B cell (primary cell): ENCODE measurements at places on chromosomes 6 and 20. TPM values are rescaled to one million over a fixed set of nuclear protein-coding genes. Genes with fewer than 3 reads are reported as not detected.

The BICRAL gene
- polyA plus RNA-seq, result 13.1 and 17.5 TPM in 2 replicates

DNA sequence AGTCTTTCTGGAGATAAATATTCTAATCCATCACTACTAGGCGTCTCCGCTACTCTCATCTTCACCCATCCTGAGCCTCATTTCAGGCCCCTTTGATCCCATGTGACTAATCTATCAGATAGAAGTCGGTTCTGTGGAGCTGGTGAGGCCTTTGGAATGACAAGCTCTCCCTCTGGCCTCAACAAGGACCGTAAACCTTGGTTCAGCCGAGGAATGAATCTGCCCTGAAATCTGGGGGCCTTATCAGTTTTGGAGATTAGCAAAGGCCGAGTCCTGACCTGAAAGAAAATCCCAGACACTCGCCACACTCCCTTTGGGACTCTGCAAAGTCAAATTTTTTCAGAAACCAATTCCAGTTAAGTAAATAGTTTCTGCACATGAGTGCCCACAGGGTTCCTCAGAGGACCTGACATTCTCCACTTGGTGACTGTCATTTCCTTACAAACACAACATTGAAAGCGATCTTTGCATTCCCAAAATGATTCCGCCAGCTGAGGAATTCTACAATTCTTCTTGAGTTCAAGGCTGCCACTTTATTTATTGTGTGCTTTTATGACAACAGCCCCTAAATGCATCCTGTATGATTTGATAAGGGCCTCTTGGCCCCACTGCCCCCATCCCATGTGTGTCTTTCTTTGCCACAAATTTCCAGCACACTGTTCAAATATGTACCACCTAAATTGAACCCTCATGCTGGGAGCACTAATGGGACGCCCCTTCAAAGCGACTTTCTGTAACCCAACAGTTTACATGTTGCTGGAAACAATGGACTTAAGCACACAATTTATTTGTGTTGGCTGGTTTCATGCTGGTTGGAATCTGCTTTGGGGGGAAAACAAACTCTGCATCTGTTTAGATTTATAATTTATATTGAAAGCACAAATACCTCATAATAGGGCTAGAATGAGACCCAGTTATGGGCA, 10.0 kb upstream of the RIPOR3 start:
- H3K4me3 ChIP-seq, result no peak overlapping the region
- DNase-seq, result no peak
- H3K4me1 ChIP-seq, result no peaks in the 10 kb centered on the region
- H3K27me3 ChIP-seq, result no peaks in the 10 kb centered on the region
- no peak overlapping the region for H3K27ac ChIP-seq

- peaks cover 5% of the 10 kb centered on the region for H3K4me1 ChIP-seq
- no peaks in the 10 kb centered on the region for H3K36me3 ChIP-seq
- no peak overlapping the region for H3K27ac ChIP-seq
- no peak for DNase-seq
- H3K4me3 ChIP-seq, result peak overlapping the region; percentile 75
Observed at GRCh38 chr6:37221585-37222124, 35.9 kb upstream of the TBC1D22B start.

DNA sequence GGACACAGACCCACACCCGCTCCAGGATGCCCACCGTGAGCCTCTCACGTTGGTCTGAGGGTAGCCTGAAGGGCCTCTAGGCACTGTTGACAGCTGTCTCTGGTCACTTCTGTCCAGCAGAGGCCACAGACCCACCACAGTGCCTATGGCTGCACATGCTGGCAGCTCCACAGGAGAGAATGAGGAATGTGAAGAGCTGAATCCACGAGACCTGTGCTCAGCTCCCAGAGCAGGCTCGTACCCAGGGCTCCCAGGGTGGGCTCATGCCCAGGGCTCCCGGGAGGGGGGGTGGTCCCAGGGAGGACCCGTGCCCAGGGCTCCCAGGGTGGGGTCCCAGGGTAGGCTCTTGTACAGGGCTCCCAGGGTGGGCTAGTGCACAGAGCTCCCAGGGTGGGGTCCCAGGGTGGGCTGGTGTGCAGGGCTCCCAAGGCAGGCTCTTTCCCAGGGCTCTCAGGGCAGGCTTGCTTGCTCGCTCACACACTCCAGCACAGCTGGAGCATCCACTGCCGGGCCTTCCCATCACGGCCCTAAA, 201.0 kb downstream of the SYNDIG1 start:
- H3K27ac ChIP-seq, result no peak overlapping the region
- DNase-seq, result no peak
- H3K36me3 ChIP-seq, result no peaks in the 10 kb centered on the region
- no peak overlapping the region for H3K4me3 ChIP-seq
- no peaks in the 10 kb centered on the region for H3K4me1 ChIP-seq
- no peaks in the 10 kb centered on the region for H3K27me3 ChIP-seq

DNA sequence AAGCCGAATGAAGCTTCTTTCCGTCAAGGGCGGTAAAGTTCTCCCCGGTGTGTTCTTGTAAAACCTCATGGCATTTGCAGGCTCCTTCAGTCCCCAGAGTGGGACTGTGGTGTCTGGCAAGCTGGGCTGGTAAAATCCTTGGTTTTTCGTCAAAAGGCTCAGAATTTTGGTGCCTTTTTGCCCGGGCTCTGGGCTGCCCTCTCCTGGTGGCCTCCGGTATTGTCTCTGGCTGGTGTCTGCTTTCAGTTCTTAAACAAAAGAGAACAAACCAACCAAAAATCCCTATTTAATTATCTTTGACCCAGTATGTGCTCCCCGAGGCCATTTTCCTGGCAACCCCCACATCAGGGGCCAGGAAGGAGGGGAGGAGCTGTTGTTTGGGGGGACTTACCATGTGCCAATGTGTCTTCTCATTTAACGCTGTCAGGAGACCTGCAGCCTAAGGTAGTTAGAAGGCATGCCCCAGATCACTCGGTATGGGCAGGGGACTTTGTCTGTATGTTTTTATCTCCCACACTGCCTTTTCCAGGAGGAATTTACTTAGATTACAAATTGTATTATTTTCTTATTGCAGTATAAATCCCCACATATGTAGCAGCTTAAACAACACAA, 11.1 kb downstream of the CDH4 start:
- H3K4me3 ChIP-seq, result no peak overlapping the region
- no peaks in the 10 kb centered on the region for H3K27me3 ChIP-seq
- H3K36me3 ChIP-seq, result no peaks in the 10 kb centered on the region
- no peak for DNase-seq

The GJA10 gene
- polyA plus RNA-seq, result not detected in 2 replicates

DNA sequence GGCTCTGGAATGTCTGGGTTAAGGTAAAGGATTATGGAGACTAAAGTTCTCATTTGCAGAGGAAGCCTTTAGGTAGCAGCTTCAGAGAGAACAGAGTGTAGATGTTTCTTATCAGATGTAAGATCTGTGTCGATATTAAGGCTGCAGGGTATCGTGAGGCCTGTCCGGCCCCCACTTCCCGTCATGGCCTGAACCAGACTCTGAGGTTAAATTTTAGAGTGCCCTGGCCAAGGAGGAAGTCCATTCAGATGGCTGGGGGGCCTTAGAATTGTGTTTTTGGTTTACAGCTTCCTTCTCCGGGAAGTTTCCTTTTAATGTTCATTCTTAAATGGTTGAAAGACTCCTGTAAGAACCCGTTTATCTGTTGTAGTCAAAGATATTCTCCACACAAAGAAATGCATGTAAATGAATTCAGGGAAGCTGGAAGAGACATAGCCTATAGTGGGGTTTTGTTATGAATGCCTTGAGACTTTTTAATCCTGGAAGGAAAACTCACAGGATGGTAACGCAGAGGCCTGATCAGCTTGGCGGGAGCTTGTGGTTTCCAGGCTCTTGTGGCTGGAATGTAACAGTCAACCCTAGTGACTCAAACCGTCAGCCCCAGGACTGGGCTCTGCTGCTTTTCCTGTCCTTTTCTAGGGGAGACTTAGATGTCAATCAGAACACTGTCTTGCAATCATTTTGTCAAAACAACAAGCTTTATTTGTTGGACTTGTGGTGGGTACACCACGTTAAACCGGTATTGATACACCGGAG, 34.7 kb downstream of the KIF25 start:
- no peak for DNase-seq
- H3K4me3 ChIP-seq, result no peak overlapping the region
- no peaks in the 10 kb centered on the region for H3K4me1 ChIP-seq
- H3K27me3 ChIP-seq, result no peaks in the 10 kb centered on the region

DNA sequence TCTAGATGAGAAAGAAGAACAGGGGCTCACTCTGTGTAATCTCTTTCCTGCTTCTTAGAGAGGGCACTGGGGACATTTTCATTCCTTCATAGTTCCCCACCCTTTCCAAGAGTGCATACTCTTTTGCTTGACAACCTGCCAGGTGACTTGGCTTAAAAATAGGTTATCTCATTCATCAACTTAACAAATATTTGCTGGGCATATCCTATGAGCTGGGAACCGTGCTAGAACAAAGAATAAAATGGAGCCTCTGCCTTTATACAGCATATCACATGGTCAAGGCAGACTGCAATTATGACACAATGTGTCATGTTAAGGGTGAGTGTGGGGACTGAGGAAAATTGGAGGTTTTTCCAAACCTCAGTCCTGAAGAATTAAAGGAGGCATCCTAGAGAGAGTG, 209.8 kb upstream of the FOXA2 start:
- no peak overlapping the region for H3K27ac ChIP-seq
- no peaks in the 10 kb centered on the region for H3K36me3 ChIP-seq
- no peaks in the 10 kb centered on the region for H3K27me3 ChIP-seq
- no peak overlapping the region for H3K4me3 ChIP-seq
- H3K4me1 ChIP-seq, result no peaks in the 10 kb centered on the region

GRCh38 chr6:79718509-79719247, 87.5 kb downstream of the SH3BGRL2 start:
- H3K36me3 ChIP-seq, result no peaks in the 10 kb centered on the region
- no peaks in the 10 kb centered on the region for H3K27me3 ChIP-seq
- no peak for DNase-seq
- no peaks in the 10 kb centered on the region for H3K4me1 ChIP-seq

The ZNF165 gene
- 3.5 and 9.2 TPM in 2 replicates for polyA plus RNA-seq

The SMLR1 gene
- polyA plus RNA-seq, result not detected in 2 replicates

GRCh38 chr6:95087394-95088097, 489.8 kb upstream of the MANEA start:
- no peak overlapping the region for H3K27ac ChIP-seq
- no peaks in the 10 kb centered on the region for H3K27me3 ChIP-seq
- DNase-seq, result no peak
- no peak overlapping the region for H3K4me3 ChIP-seq

GRCh38 chr6:20487669-20488375, 46.4 kb upstream of the CDKAL1 start:
- H3K4me3 ChIP-seq, result no peak overlapping the region
- H3K4me1 ChIP-seq, result no peaks in the 10 kb centered on the region
- H3K36me3 ChIP-seq, result no peaks in the 10 kb centered on the region
- DNase-seq, result no peak
- H3K27ac ChIP-seq, result no peak overlapping the region
- no peaks in the 10 kb centered on the region for H3K27me3 ChIP-seq

DNA sequence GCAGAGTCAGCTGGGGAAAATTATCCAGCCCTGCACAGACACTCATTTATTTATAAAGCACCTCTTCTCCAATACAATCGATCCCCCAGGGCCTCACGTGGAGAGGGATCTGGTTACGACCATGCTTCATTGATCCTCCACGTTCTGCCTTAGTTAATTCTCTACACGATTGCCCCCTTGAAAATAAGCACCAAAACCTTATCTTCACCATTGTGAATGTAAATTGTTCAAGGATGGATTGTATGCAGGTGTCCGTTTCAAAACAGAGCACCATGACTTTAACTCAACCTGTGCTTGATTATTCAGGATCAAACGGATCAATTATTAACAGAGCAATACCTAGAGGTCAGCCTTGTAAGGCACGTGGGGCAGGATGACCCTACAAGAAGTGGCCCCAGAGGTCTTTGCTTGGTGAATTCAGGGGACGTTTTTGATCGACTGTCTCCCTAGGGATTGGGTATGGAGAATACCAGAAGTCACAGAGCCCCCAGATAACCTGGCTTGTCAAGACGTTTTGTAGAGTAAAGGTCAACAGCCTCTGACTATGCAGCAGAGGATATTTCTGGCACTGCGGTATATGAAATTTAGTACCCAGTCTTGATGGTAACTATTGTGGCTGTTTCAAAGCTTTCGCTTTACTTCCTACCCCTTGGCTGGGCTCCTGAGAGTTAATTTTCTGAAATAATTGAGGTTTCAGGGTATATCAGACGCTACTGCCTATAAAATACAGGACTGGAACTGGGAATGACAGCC, 112.1 kb downstream of the NFATC2 start:
- peaks cover 21% of the 10 kb centered on the region for H3K4me1 ChIP-seq
- no peak overlapping the region for H3K4me3 ChIP-seq
- no peaks in the 10 kb centered on the region for H3K36me3 ChIP-seq
- no peaks in the 10 kb centered on the region for H3K27me3 ChIP-seq
- no peak overlapping the region for H3K27ac ChIP-seq

The HLA-DRA gene
- 4,498 and 4,999 TPM in 2 replicates for polyA plus RNA-seq

DNA sequence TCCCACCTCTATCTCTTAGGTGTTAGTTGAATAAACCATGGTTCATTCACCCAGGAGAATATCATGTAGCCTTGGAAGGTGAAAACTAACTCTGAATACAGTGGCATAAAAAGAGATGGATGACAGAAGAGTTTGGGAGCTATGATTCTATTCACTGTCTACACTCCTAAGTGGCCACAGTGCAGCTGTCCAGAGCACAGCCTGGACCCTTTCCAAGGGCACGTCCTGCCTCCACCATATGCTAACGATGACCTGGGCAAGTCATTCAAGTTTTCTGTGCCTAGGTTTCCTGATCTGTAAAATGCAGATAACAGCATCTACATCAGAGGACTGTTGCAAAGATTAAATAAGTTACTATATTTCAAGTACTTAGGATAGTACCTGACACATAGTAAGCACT, 314.1 kb downstream of the PTPRT start:
- no peaks in the 10 kb centered on the region for H3K4me1 ChIP-seq
- H3K27ac ChIP-seq, result no peak overlapping the region

- H3K27ac ChIP-seq, result no peak overlapping the region
- no peak overlapping the region for H3K4me3 ChIP-seq
- H3K36me3 ChIP-seq, result no peaks in the 10 kb centered on the region
- no peaks in the 10 kb centered on the region for H3K4me1 ChIP-seq
Observed at GRCh38 chr6:97305414-97306066, 22.5 kb upstream of the MMS22L start.

The IER3 gene
- polyA plus RNA-seq, result 3.7 and 7.5 TPM in 2 replicates

DNA sequence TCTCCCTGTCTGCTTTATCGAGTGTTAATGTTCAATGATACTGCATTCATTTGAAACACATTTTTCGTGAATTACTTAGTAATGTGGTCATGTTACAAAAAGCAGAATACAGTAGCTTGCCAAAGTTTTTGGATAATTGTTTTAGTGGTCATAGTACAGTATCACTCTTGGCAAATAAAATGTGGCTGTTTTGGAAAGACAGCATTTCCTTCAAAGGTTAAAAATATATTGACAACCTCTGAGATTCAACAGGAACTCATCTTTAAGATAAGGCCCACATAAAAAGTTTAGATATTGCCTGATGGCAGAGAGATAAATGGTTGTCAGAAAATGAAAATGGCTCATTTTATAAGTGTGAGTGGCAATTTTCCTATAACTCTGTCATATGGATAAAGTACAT, 297.7 kb upstream of the MAN1A1 start:
- no peak overlapping the region for H3K27ac ChIP-seq
- no peaks in the 10 kb centered on the region for H3K36me3 ChIP-seq
- no peaks in the 10 kb centered on the region for H3K4me1 ChIP-seq
- no peaks in the 10 kb centered on the region for H3K27me3 ChIP-seq
- DNase-seq, result no peak

The FABP7 gene
- not detected in 2 replicates for polyA plus RNA-seq

- peaks cover 1% of the 10 kb centered on the region for H3K36me3 ChIP-seq
- H3K4me3 ChIP-seq, result no peak overlapping the region
- H3K27ac ChIP-seq, result no peak overlapping the region
- no peak for DNase-seq
- peaks cover 3% of the 10 kb centered on the region for H3K4me1 ChIP-seq
- no peaks in the 10 kb centered on the region for H3K27me3 ChIP-seq
Observed at GRCh38 chr6:42796171-42796570, 14.3 kb downstream of the BICRAL start.

The MYLK4 gene
- polyA plus RNA-seq, result 0.51 and 0.85 TPM in 2 replicates
